ENCODE measurements at places on chromosomes 4 and X.

DNA sequence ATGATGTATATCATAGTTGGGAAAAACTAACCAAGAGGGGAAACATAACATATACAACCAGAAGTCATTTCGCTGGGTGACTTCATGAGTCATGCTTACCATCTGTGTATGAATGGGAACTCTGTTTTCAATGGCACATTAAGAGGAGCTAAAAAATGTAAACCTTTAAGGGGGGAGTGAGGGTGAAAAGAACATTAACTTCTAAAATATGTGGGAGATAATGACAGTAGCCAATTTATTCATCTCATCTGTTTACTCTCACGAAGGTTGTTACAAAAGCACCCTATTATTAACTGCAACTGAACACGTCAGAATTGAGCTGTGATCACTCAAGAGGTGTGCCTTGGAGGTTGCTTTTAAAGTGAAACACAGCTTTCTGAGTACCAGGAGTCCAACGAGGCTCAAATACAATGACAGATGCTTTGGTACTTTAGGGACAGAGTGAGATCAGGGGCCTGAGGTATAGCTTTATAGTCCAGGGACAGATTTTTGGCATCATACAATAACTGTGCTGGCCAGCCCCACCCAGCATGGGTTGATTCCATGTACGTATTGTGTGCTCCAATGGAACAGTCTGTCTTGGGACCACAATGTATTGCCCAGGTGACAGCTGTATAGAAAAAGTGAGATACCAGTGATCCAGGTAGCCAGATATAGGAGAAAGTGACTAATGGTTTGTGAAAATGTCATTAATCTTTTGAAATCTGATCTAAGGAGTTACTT, 107.3 kb downstream of the AMMECR1 start:
- DNase-seq, result no peak

GRCh38 chr4:55214172-55214571, 88.8 kb upstream of the KDR start:
- no peak for DNase-seq

DNA sequence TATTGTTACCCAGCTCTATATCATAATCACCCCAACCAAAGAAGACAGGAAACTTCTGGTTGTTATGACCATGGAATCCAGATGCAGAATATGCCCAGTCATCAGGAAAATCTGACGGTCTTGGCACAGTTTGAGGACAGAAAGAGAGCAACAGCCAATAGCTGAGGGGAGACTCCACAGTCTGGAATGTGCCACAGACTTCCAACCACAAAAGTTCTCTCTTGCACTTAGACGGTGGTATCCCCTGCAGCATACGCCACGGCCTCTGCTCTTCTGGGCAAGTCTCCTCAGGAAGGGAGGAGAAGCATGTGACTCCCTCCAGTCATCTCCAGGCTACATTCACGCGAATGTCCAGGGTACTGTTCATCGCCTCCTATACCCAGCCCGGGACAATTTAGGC, 18.4 kb downstream of the ZNF827 start:
- no peak for DNase-seq

- no peak for DNase-seq
These were observed 311.3 kb downstream of the PCDH19 start for GRCh38 chrX:100098660-100099375.

GRCh38 chrX:63702556-63702955, 82.5 kb downstream of the ARHGEF9 start:
- DNase-seq, result no peak

GRCh38 chr4:84031401-84031800, 467.7 kb downstream of the NKX6-1 start:
- no peak for DNase-seq

- DNase-seq, result no peak
These were observed 597.6 kb upstream of the MAGEB2 start for GRCh38 chrX:29617725-29618124.

- no peak for DNase-seq
These were observed 25.8 kb downstream of the GABRA4 start for GRCh38 chr4:46967631-46968030.

DNA sequence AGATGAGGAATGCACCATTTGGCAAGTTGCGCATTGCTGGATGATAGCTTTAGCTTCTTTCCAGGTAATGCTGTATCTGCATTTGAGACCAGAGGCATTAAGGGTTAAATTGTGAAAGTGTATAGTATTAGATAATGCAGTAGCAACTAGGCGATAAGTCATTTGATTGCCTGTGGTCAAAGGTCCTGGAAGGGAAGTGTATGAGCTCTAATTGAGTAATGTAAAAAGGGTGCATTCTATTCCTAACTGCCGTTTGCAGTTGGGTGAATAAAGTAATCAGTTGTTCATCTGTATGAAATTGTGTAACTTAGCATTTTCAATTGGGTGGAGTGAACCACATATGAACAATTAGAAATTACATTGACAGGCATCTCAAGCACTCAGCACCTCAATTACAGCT, 54.5 kb upstream of the WDR1 start:
- no peak for DNase-seq

DNA sequence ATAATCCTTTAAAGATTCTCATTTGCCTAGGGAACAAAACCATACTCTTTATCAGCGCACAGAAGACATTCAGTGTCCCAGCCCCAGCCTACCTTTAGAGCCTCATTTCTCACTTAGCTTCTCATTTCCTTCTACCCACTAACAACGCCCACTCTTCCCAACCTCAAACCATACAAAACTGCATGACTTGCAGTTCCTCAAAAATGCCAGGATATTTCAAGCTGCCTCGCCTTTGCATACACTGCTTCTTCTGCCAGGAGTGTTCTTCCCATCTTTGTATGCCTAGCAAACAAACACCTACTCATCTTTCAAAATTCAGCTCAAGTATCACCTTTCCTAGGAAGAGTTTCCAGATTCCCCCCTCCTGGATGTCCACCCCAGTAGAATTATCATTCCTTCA, 129.9 kb upstream of the ADGRL3 start:
- no peak for DNase-seq

DNA sequence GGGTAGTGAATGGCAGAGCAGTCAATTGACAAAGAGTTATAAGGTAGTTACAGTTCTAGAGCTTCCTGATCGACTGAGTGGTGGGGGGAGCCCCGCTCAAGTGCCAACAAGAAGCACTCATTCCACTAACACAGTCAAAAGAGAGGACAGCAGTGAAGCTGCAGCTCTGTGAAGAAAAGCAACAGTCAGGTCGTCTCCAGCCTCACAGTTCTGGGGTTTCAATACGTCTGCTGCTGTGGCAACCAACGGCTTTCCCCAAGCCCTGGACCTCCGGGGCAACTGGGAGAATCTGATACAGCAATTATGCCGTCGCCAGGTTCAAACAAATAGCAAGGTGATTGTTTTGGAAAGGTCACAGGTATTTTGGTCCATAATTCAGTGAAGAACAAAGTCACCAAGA, 30.8 kb downstream of the GPM6B start:
- no peak for DNase-seq

DNA sequence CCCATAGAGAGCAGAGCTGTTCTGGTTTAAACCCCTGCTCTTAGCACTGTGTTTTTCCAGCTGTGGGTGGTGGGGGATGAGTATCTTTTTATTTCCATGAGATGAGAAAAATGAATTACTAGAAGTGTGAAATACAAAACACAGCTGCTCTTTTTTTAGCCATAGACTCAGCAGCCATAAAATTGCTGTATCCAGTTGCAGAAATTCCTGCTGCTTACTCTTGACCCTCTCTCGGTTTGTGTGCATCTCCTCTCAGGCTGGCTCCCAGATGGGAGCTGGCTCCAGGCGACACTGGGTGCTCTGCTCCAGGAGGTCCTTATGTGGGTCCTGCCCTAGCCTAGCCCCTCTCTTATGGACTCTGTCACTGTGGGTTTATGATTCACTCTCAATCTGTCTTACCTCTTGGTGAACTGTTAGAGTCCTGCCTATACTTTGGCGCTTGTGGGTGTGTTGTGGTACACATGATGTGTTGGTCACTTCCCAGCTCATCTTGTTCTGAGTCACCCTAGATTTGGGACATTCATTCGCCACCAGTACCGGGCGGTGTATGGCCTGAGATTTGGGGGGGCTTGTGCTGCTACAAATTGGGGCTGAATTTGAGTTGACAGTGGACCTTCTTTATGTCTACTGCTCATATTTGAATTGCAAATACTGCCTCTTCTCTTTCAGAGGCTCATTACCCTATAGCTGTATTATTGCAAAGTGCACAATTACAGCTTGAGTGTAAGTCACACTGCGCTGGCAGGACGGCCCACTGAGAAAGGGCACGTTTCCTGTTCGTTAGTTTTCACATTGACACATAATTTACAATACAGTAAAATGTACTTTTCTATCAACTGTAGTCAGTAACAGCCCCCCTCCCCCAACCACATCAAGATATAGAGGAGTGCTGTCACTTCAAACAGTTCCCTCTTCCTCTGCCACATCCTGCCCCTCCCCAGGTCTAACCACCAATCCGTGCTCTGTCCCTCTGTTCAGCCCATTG, 46.9 kb upstream of the MSANTD1 start:
- DNase-seq, result peak; percentile 54

DNA sequence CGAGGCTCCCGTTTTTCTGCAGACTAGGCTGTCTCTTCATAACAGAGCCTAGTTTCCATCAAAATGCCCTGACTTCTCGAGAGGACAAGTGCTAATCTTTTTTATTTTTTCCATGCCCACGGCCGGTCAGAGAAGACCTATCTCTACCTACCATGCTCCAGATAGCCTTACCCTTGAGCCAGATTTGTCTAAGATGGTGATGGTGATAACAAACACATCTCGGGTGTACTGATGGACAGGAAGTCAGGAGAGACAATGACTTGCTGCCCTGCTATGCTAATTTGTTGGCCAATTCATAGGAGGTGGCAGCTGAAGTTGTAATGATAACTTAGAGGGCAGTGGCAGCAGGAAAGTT, 42.2 kb upstream of the NKRF start:
- DNase-seq, result no peak

- no peak for DNase-seq
These were observed 64.8 kb downstream of the GLRA3 start for GRCh38 chr4:174764105-174764729.

- no peak for DNase-seq
These were observed 45.5 kb downstream of the SORCS2 start for GRCh38 chr4:7237873-7238272.

DNA sequence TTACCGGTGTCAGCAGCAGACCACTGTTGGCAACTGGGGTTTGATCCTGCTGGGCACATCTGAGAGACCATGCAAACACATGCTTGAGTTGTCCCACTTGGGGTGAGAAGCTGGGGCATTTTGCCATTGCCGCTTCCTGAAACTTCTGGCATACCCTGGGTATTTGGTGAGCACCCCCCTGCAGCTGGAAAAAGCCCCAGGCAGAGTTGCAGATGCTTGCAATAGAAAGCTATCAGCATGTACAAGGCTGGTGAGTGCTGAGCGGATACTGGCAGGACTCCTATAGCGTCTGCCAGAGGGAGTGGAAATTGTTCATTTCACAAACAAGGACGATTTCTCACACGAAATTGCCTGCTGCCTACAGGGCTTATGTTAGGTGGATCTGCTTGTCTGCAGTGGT, 32.3 kb downstream of the SUPT20HL1 start:
- no peak for DNase-seq

- DNase-seq, result peak; percentile 12
These were observed 660 bp upstream of the HSPA4L start for GRCh38 chr4:127781300-127782024.

DNA sequence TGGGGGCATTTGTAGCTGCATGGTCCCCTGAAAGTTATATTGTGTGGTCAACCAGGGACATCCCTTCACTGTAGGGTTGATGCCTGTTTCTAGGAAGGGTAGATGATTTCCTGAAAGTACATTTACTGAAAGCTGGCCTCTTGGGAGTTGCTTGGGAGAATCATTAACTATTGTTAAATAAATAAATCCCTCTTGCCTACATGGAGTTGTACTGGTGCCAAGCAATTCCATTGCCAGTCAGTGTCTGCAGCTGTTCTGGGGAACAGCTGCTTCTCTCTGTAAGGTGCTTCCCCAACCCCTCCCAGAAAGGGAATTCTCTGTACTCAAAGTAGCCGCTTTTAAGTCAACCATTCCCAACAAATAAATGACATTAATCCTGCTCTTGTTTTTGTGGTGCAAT, 51.1 kb downstream of the C4orf51 start:
- DNase-seq, result no peak

GRCh38 chrX:36930491-36930890, 77.7 kb upstream of the FAM47C start:
- DNase-seq, result no peak

DNA sequence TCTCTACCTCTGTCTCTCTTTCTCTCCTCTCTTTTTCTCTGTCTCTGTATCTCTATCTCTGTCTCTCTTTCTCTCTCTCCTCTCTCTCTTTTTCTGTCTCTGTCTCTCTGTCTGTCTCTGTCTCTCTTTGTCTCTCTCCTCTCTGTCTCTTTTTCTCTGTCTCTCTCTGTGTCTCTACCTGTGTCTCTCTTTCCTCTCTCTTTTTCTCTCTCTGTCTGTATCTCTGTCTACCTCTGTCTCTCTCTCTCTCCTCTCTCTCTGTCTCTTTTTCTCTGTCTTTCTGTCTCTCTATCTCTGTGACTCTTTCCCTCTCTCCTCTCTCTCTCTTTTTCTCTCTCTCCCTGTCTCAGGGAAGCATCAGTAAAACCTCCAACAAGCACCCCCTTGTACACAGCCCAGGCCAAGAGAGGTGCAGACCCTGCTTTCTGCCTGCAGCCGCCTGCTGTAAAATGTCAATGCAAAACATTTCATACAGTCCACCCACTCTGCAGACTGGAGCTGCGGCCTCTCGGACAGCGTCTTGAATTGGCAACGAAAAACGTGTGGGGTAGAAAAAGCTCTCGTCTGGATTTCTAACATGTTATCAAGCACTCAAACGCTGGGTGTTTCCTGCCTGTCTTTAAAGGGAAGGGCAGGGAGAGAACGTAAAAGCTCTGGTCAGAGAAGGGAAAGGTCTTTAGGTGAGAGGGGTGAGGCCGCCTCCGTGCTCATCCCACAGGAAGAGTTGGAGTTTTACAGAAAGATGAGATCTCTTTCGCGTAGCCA, 3.7 kb upstream of the SHOX start:
- no peak for DNase-seq

GRCh38 chrX:31038575-31039326, 33.1 kb downstream of the FTHL17 start:
- DNase-seq, result no peak

- no peak for DNase-seq
These were observed 104.0 kb upstream of the ARHGEF9 start for GRCh38 chrX:63889001-63889400.

DNA sequence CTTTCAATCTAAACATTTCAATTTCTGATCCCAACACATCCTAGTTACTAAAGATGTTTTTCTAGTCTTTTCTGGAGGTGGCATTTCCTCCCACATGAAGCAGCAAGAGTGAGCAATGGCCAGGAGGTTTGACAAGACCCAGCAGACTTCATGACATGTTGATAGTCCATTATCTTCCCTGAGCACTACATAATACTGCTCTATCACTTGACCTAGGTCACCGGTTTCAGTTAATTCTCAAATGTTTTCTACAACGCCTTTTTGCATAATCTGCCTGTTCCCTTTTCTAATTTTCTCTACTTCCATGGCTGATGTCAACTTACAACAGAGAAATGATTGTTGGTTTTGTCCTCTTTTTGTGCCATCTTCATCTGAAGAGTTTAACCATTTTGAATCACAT, 62.0 kb upstream of the GPRIN3 start:
- DNase-seq, result no peak

DNA sequence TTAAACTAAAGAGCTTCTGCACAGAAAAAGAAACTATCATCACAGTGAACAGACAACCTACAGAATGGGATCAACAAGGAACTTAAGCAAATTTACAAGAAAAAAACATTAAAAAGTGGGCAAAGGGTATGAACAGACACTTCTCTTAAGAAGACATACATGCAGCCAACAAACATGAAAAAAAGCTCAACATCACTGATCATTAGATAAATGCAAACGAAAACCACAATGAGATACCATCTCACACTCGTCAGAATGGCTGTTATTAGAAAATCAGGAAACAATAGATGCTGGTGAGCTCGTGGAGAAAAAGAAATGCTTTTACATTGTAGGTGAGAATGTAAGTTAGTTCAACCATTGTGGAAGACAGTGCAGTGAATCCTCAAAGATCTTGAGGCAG, 27.8 kb downstream of the PAPSS1 start:
- DNase-seq, result no peak
